ENCODE measurements at places on chromosomes 6 and 20.

DNA sequence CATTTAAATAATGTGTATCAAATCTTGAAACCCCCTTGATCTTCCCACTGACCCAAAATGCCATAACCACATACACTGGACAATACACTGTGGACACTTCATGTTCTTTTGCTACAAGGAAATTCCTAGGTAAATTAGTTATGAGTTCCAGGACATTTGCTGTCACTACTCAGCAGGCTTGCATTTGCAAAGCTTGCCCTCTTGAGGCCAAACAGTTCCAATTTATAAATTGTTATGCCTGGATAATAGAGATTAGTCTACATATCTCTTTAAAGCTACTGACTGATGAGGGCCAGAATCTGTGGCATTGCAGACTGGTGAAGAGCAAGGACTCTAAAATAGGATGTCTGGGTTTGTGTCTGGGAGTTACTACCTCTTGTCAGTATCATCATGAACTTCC lies 17.4 kb upstream of the RAB32 start:
- no peak for DNase-seq

- no peak for DNase-seq
Measured at GRCh38 chr6:89298680-89299465, 16.2 kb downstream of the GABRR2 start.

GRCh38 chr6:170255426-170256125 lies 35.3 kb downstream of the DLL1 start:
- DNase-seq: no peak

DNA sequence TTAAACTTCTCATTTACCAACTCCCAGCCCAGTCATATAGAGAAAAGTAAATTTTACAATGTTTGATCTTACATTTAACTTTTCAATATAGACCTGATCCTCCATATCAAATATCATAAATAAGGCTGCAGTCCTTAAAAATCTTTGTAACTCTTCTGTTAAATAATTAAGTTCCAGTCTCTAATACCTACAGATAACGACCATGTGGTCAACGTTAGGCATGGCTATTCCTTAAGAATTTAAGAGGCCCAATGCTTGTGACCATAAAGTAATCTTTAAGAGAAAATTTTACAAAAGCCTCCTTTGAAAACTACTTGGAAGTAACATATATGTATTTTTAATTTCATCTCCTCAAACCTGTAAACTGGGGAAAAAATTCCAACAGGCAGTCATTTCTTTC lies 1.6 kb downstream of the FBXO5 start:
- no peak for DNase-seq

DNA sequence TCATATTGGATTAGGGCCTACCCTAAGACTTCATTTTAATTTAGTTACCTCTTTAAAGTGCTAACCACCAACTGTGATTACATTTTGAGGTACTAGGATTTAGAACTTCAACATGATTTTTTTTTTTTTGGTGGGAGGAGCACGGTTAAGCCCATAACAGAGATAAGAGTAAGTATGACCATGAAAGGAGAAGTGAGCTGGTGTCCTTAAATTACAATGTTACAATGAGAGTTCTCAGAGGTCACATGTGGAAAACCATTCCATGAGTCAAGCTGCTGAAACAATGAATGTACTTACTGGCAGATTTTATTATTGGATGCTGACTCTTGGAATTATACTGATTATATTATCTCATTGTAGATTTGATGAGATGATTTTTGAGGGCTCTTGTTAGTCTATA lies 779.3 kb upstream of the CITED2 start:
- no peak for DNase-seq

- DNase-seq: no peak
Measured at GRCh38 chr20:21180248-21180647, 54.4 kb downstream of the KIZ start.

DNA sequence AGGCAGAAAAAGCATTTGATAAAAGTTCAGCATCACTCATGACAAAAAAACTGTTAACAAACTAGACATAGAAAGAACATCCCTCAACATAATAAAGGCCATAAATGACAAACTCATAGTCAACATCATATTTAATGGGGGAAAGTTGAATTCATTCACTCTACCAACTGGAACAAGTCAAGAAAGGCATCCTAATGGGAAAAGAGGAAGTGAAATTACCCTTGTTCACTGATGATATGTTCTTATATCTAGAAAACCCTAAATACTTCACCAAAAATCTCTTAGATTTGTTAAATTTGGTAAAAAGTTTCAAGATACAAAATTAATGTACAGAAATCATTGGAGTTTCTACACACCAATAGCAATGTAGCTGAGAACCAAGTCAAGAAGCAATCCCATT lies 48.9 kb downstream of the GGTLC1 start:
- DNase-seq: no peak

GRCh38 chr6:107741191-107741680 lies 82.9 kb downstream of the SCML4 start:
- no peak for DNase-seq

GRCh38 chr6:122014961-122015360 lies 384.5 kb upstream of the HSF2 start:
- DNase-seq: no peak

DNA sequence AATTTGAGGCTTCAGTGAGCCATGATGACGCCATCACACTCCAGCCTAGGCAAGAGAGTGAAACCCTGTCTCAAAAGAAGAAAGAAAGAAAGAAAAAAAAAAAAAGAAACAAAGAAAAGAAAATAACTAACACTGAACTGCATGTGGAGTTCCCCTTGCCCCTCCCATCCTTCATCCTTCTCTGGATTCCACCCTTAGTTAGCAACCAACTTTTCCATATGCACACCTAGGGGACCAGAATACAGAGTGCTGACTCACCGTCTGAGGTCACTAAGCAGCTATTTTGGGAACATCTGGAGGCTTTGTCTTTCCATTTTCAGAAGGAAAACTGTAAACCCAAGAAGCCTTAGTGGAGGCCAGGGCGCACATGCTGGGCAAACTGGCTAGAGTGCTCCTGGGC lies 257.4 kb downstream of the MAFB start:
- DNase-seq: no peak

DNA sequence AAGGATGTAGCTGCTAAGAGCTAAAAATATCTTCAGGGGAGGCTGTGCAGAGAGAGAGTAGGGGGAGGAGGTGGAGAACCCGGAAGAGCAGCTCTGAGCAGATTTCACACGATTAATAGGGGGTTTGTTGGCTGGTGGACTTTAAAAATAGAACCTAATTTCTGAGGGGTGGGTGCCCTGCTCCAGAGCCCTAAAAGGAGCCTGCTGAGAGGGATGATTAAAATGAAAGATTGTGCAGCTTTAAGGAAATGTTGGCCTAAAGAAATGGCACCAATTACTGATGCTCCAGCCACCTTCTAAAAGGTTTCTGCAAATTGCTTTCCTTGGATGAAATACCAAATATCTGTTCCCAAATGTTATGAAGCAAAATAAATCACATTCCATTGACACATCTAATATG lies 202.8 kb upstream of the BTBD3 start:
- DNase-seq: no peak

DNA sequence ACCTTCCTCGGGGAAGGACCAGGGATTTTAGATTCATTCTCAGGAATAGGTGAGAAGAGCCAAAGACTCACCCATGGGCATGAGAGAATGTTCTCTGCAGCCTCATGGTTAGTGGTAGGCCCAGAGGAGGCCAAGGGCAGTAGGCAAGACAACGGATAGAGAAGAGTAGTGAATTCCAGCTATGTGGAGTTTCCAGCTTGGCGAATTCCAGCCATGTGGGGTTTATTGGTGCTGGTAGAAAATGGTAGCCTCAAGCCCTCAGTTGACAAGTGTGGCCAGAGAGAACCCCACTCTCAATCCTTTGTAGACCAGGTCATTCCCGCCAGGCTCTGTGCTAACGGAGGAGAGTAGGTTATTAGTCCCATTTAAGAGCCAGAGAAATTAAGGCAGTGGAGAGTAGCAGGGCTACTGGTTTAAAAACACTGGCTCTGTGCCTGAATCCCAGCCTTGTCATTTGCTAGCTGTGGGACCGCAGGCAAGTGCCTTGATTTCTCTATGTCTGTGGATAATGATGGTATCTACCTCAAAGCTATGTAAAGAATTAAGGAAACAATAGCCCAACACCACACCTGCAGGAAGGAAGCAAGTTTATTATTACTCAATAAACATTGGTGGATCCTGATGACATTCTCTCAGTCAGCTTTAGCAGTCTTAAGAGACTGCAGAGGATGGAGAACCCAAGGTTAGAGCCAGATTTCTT lies 2.0 kb upstream of the SLC9A8 start:
- DNase-seq: no peak
